Epithelial cell of proximal tubule (primary cell): ENCODE measurements at places on chromosomes 11 and 22.

- DNase-seq = no peak
Observed at GRCh38 chr11:116598556-116598955, 174.2 kb downstream of the BUD13 start.

- DNase-seq = no peak
Observed at GRCh38 chr11:93537767-93538261, 5.4 kb downstream of the SMCO4 start.

- DNase-seq = no peak
Observed at GRCh38 chr11:39341461-39341860, 2118.0 kb downstream of the LRRC4C start.

DNA sequence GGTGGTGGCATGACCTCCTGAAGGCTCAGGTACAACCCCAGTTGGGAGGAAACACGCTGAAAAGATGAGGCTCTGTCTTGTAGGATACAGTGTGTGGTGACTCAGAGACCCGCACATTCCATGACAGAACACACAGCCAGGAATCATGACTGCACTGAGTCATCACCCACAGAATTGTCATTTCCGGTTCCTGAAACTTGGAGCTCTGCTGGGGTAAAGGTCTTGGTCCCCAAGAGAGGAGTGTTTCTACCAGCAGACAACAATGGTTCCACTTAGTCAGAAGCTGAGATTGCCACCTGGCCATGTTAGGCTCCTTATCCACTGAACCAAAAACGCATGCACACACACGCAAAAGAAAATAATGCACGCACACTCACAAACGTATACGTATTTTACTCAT, 31.5 kb upstream of the CYB5R3 start:
- DNase-seq = peak; percentile 76

- DNase-seq = no peak
Observed at GRCh38 chr11:89736566-89736965, 26.5 kb downstream of the TRIM77 start.

GRCh38 chr11:61762798-61763197, 10.4 kb downstream of the MYRF start:
- no peak for DNase-seq

GRCh38 chr11:102001657-102002338, 45.4 kb upstream of the CFAP300 start:
- DNase-seq = no peak

- no peak for DNase-seq
Observed at GRCh38 chr22:44025171-44026065, 1.3 kb downstream of the PARVB start.

DNA sequence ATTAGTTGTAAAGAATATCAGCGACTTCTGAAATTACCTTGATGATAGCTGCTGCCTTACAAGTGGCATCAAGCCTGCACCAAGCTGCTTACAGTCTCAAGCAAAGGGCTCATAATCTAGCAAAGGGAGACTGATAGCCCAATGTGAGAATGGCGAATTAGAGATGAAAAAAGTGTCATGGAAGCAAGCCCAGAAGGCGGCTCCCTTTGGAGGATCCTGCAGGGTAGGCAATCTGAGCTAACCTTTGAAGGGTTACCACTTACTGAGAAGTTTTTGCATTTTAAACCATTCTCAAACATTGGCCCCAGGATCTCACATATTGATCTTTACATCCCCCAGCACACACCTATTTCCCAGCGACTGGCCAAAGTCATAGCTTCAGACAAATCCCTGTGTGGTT, 18.5 kb downstream of the GAB2 start:
- DNase-seq = no peak

GRCh38 chr11:17521106-17521900, 22.9 kb downstream of the USH1C start:
- no peak for DNase-seq

DNA sequence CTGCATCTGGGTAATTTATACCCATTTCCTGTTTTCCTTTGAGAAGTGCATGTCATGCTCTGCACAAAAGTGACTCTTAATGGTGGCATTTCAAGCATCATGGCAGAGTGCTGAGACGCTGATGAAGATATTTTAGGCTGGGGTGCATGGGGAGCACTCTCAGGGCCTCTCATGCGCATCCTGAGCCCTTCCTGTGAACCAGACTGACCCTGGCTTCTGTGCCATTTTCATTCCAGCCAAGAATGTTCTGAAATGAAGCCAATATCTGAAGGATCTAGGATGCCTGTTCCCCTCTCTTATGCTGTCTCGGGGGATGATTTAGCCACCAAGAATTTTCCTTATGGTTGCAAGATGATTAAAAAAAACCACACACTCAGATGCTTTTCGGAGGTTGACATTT, 61.5 kb downstream of the MIAT start:
- DNase-seq = peak; percentile 27

DNA sequence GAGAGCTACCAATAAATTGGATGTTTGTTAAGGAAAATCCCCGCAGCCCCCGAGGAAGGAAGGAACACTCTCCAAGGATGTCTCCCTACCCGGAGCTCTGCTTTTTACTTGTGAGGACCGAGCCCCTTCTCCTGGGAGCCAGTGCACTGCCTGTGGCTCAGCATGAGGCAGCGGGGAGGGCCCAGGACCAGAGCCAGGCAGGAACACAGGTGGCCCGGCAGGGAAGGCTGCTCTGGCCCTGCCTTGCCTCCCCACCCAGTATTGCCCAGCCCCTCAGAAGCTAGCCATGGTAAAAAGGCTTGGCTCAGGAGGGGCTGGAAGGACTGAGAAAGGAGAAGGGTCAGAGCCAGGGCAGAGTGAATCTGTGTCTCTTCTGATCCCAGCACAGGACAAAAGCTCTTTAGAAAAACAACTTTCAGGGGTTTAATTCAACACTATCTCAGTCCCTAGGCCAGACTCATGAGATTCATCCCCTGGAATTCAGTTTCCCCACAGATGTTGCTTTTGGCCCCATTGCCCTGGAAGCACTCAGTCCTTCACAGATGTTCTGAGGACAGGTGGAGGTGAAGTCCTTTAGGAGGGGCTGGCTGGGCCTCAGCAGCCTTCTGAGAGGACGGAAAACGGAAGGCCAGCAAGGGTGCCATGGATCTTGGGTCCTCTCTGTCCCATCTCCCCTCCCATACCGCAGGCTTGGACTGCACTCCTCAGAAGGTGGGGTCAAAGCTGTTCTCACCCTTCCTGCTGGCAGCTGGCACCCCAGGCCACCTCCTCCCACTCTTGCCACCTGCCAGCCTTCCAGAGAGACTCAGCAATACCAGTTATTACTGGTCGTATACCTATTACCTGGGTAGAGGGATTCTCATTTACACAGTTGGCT, 318.9 kb downstream of the NTM start:
- no peak for DNase-seq

GRCh38 chr11:75652936-75653335, 15.9 kb downstream of the MAP6 start:
- DNase-seq = no peak

GRCh38 chr11:131838016-131838415, 467.6 kb downstream of the NTM start:
- no peak for DNase-seq

- no peak for DNase-seq
Observed at GRCh38 chr11:125025968-125026367, 37.1 kb upstream of the SLC37A2 start.

GRCh38 chr11:131857246-131857645, 486.8 kb downstream of the NTM start:
- DNase-seq = no peak

GRCh38 chr11:66227700-66228099, 40.7 kb upstream of the RAB1B start:
- DNase-seq = no peak

- no peak for DNase-seq
Observed at GRCh38 chr11:8961401-8961800, 2.8 kb downstream of the TMEM9B start.
